GM12865 (cell line): ENCODE measurements at places on chromosomes 1 and 21.

GRCh38 chr21:41953831-41954653 lies at the start of gene C2CD2:
C2CD2 (minus strand) TSS chr21:41954018; CDS start chr21:41953648, 370 bp downstream.
- peak; percentile 89 for DNase-seq

DNA sequence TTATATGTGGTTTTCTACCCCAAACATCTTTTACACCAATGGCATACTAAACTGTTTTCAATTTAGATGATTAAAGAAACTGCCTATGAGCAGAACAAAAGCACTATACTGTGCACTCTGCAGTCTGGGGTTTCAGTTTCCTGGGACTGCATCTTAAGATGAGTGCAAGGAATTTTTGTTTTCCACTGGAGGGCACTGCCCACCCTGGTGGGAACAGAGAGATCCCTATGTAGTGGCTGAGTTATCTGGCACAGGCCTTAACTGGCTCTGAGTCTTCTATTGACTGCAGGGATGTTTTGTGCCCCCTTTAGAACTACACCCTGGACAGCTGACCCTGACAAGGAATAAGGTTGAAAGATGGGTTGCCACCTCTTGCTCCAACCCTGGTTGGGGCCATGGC lies 12.0 kb downstream of the PROK1 start:
- no peak for DNase-seq

DNA sequence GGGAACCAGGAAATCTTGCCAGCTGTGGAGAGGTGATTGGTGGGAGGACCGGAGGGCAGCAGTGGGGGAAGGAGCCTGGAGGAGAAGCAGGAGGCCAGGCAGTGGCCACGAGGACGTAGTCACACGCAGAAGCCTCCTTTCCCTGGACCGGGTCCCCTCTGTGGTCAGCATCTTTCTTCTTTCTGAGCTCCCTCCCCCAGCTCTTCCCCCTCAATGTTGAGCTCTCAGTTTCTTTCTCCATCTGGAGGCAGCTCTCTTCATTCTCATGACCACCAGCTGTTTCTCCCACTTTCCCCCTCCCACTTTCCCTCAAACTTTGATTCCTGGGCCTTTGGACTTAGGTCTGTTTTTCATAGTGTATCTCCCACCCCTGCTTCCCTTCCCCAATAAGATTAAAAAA lies 18.3 kb downstream of the KIRREL1 start:
- DNase-seq = no peak

DNA sequence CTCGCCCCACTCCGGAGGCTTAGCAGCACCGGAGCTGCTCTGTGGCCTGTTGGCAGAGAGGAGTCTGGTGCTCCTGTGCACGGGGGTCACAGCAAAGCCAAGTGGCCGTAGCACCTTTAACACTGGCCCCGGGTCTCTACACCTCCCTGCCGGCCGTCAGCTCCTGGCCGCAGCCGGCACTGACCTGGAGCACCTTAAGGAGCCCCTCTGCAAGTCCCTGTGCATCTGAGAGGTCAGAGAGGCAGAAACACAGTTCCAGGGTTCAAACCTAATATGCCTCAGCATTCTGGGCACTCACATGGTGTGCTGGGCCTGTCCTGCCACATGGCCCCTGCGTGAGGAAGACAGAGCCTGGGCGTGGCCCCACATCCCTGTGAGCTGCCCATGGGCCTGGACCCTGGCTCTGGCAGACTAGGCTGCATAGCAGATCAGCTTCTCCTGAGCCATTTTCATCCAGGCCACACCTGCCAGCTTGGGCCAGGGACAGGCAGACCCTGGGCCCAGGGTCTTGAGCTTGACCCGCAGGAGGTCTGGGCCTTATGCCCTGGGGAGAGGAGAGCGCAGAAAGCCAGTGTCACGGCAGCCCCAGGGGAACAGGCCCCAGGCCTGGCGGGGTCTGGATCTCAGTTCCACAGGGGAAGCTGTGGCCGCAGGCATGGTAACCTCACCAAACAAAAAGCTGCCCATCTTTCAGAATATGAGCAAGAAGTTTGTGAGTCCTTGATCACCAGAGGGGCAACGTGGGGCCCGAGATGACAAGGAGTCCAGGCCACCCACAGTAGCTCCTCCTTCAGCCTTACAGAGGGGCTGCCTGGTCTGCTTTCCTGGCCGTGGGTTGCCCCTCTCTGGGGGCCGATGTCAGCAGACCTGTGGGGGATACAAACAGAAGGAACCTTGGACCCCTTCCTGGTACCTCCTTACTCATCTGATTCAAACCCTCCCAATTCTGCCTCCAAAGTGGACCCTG lies 146.0 kb upstream of the COL6A1 start:
- no peak for DNase-seq

GRCh38 chr1:79113836-79114235 lies 107.3 kb upstream of the ADGRL4 start:
- no peak for DNase-seq

DNA sequence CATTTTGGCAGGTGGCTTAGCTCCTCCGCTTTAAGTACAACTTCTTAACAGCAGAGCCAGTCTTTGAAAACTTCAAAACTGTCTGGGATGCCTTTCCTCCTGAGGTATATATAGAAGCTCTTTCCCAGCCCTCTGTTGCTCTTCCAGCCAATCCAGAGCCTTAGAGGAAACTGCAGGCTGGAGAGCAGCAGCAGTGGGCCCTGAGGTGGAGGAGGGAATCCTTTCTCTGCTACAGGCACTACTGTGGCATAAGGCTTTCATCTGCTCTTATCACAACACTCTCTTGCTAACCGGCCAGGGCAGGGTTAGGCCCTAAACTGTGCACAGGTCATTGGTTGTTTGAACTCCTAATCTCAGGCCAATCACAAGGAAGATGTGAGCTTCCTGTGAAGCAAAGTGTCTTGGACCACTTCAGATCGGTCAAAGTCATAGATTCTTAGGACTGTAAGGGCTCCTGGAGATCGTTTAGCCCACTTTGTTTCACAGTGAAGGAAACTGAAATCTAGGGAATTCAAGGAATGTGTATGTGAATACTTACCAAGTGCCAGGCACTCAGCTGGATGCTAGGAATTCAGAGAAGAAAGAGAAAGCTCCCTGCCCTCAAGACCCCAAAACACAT lies at the start of gene RGS5:
Gene RGS5 (minus strand): TSS at position 84 of the 619 bp plus-strand sequence. CDS start 81 bp downstream, at position 3.
- no peak for DNase-seq
